ENCODE measurements at places on chromosomes 7 and 10. TPM values are rescaled to one million over a fixed set of nuclear protein-coding genes. Genes with fewer than 3 reads are reported as not detected.

DNA sequence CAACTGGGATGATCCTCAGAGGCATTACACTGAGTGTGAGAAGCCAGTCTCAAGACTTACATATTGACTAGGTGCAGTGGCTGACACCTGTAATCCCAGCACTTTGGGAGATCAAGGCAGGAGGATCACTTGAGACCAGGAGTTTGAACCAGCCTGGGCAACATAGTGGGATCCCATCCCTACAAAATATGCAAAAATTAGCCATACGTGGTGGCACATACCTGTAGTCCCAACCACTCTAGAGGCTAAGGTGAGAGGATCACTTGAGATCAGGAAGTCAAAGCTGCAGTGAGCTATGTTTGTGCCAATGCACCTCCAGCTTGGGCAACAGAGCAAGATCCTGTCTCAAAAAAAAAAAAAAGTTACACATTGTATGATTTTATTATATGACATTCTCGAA, 23.5 kb upstream of the TNPO3 start:
- DNase-seq = no peak

Gene AASS
- total RNA-seq = 349 TPM

DNA sequence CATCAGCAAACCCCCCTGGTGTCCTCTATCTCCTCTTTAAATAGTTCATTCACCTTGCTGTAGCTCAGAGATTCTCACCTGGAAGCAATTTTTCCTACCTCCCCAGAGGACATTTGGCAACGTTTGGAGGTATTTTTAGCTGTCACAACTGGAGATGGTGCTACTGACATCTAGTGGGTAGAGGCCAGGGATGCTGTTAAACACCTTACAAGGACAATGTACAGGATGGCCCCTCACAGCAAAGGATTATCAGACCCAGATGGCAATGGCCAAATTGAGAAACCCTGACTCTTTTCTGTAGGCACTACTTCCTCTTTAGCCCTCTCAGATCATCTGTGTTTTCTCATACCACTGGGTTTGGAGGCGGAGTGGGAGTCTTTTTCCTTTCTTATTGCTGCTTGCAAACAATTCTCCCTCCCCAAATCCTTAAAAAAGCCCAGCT, 13.2 kb upstream of the TRA2A start:
- no peak for DNase-seq

DNA sequence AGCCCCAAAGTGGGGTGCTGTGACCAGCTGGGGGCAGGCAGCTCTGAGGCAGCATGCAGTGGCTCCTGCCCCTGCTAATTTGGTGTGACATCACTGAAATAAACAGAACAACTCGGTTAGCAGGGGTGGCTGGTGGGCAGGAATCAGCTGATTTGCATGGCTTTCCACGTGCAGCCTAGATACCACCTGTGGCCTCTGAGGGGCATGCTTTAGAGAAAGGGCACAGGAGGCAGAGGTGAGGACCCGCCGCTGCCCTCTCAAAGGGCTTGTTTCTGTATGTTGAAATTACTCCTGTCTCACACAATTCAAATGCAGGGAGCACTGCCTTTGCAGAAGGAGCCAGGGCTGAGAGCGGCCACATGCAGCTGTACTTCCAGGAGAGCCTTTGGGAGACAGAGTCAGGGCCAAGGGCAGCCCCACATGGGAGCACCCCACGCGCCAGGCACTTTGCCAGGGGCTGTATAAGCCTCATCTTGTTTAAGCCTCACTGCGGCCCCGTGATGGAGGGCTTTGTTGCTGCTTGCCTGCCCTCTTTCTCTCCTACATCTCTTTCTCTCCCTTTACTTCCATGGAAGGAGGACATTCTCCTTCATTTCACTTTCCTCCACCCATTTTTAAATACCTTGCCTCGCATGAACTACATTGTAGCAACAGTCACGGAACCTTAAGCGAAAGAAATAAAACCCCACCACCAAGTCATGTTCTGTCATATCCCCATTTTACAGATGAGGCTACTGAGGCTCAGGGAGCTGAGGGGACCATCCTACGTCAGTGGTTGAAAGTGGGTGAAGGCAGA, 137.7 kb downstream of the ZMIZ1 start:
- no peak for DNase-seq

DNA sequence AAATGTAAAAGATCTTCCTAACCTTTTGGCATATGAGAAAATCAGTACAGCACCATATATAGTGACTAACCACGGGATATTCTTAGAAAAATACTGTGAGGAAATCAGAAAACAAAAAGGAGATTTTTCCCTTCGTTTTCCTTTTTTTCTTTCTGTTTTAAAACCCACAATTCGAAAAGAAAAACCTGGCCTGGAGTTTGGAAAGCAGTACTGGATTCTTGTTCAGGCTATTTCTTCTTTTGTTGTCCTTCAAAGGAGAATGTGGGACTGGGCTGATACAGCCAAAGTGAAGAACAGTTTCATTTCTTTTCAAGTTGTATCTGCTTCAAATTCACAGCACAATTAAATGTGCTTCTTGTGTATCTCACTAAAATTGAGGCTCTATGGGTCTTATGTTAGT, 156.8 kb upstream of the PHYHIPL start:
- no peak for DNase-seq

Gene OR2A5
- total RNA-seq = not detected

Gene VGF
- 5.2 TPM for total RNA-seq

- no peak for DNase-seq
Measured at GRCh38 chr7:55518836-55519235, 53.5 kb downstream of the VOPP1 start.

DNA sequence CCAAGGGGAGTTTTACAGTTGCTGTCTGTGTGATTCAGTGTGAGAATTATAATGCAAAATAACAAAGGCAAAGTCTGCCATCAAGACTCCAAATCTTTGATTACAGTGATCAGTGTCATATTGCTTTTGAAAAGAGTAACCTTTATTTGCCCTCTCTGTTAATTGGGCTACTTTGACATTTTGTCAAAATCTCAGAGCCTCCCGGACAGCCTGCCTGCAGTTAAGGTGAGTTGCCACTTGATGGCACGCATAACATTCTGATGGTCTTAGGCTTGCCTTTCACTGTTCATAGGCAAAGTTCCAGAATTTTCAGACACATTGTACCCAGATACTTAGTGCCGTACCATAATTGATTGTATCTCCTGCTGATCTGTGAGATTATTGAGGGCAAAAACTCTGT, 253.5 kb downstream of the ABCA13 start:
- DNase-seq = peak; percentile 37

GRCh38 chr10:109071539-109071938, 851.8 kb downstream of the XPNPEP1 start:
- DNase-seq = no peak

DNA sequence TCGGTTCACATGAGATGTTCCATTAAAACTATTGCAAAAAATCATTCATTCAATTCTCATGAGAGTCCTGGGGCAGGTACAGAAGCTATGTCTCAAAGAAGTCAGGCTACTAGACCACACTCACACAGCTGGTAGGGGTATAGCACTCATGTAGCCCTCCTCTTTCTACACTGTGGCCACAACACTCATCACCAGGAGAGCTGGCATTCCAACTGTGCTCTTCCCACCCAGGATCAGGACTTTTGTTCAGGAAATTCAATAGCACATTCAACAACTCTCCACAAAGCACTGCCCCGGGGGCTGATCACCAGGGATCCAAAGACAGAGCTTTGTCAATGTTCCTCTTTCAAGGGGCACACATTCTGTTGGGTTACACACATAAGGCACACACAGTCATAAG, 31.0 kb upstream of the C10orf90 start:
- no peak for DNase-seq

Gene ECD
- 33.7 TPM for total RNA-seq

DNA sequence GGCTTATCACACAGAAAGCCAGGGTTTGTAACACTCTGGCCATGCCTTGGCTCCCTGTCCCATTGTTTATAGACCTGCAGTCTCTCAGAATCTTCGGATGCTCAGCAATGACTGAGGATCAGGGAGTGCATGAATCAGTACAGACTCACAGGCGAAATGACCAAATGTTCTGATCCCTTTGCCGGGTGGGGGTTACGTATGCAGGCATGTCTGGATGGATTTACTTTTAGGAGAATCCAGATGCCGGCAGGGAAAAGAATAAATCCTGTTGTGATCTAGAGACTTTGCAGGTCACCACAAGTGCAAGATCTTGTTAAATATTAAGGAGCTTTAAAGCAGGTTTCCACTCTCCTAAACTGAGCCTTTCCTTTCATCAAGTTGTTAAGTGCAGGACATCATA, 149.5 kb downstream of the SFMBT2 start:
- no peak for DNase-seq

Gene ENTPD1
- 2.3 TPM for total RNA-seq

DNA sequence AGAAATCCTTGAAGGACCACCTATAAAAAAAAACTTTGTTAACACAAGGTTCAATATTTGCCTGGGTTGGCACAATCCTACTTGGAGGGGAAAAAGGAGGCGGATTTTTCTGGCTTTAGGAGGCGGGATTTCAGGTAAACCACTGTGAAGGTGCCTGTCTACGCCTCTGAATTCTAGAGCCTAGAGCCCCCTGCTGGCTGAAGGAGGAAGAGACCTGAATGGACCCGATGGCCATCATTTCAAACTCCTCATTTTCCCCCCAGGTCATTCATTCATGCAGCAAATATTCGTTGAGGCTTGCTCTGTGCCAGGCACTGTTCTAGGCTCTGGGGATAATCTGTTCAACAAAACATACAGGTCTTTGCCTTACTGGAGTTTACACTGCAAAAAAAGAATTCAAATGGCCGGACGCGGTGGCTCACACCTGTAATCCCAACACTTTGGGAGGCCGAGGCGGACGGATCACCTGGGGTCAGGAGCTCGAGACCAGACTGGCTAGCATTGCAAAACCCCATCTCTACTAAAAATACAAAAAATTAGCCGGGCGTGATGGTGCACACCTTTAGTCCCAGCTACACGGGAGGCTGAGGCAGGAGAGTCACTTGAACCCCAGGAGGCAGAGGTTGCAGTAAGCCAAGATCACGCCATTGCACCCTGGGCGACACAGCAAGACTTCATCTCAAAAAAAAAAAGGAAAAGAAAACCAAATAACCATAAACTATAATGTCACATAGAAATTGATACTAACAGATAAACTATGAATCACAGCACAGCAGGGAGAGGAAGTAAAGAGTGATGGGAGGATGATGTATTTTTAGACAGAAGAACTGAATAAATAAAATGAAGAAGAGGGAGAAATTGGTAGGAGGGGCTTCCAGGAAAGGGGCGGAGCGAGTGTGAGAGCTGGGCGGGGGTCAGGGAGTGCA, 90.1 kb upstream of the NFE2L3 start:
- peak; percentile 88 for DNase-seq

All from WTC11 (cell line).